Fibroblast of gingiva (primary cell): ENCODE measurements at places on chromosomes 7 and 10.

DNA sequence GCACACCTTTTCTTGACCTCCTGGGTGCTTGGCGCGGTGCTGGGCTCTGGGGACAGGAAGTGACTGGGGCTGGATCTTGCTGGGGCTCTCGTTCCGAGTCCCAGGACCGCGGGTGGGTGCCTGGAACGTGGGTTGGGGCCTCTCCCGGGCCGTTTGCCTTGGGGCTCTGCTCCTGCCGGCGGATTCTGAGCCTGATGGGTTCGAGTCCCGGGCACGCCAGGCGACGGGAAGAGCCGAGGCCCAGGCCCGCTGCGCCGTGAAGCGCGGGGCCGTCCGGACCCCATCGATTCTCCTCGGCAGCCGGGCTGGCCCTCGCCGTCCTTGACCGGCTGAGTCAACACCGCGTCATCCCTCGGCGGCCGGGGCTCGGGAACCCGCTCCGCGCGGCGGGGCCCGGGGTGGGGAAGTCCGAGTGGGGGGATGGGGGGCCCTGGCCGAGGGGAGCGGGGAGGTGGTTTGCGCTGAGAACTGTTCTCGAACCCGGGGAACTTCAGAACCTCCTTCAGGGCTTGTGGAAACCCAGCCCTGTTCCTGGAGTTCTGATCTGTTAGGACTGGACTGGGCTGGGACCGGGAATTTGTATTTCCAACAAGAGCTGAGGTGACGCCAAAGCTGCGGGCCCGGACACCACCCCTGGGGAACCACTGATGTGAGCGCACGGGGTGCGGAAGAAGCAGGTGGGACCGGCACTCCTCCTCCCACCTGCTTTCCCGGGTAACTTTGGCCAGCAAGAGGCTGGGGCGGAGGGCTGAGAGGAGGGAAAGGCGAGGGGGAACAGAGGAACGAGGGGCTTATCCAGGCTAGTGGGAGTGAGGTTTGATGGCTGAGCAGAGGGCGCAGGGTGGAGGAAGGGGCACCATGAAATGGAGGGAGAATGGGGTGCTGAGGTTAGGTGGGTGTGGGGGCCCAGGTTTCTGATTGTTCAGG lies 6.2 kb downstream of the HHEX start:
- DNase-seq: peak; percentile 31

- no peak for DNase-seq
Measured at GRCh38 chr7:134996097-134996550, 9.8 kb downstream of the AGBL3 start.

- no peak for DNase-seq
Measured at GRCh38 chr7:69192134-69192533, 406.1 kb upstream of the AUTS2 start.

DNA sequence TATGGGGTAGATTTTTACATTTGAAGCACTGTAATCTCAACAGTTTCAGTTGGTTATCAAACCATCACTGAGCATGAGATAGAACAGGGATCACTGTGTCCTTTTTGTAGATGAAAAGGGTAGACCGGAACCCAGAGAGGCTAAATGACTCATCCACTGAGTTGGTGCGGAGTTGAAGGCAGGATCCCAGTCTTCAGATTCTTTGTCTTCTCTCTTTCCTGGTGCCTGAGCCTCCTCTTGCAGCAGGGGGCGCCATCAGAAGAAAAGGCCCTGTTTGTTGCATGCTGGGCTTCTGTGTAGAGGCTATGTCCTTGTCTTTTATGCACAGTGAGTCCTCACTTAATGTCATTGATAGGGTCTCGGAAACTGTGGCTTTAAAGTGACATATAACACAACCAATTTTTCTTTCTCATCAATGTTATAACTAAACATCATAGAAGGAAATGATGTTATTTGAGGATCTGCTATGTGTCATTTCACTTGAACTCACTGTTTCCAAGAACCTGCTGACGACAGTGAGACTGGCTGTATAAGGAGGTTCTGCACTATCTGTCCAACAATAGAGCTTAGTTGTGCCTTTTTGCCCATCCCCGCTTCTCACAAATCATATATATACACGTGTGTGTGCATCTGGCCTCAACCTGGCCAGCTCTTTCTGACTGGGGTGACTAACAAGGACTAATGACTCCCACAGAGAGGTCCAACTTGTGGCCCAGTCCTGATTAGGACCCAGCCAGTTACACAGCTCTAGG lies 14.3 kb downstream of the ZNF282 start:
- no peak for DNase-seq

GRCh38 chr7:105403128-105403527 lies 14.4 kb upstream of the SRPK2 start:
- DNase-seq: no peak

DNA sequence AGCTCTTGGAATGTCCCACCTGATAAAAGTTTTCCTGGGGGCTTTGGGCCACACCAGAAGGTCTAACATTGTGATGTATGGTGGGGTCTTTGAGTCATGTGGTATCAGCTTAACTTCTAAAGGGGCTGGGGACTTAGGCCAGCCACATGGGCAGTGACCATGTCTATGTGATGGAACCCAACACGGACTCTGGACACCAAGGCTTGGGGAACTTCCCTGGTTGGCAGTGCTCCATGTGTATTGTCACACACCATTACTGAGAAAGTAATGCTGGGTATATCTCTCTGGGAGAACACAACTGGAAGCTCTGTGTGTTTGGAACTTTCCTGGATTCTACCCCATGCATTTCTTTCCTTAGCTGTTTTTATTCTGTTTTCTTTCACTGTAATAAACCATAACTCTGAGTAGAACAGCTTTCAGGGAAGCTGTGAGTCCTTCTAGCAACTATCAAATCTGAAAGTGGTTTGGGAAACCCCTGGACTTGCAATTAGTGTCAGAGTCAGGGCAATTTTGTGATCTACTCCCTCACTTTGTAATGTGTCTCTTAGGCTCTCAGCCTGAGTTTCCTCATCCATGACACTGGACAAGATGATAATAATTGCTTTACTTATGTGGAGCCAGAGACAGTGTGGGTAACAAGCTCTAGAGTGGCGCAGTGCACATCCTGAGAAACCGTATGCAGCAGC lies 28.4 kb upstream of the AGK start:
- DNase-seq: no peak

GRCh38 chr7:128783143-128783861 lies 7.7 kb upstream of the OPN1SW start:
- DNase-seq: peak; percentile 82

- no peak for DNase-seq
Measured at GRCh38 chr7:120949998-120950538, 509 bp upstream of the ING3 start.
